ENCODE measurements at places on chromosomes 1 and 21.

DNA sequence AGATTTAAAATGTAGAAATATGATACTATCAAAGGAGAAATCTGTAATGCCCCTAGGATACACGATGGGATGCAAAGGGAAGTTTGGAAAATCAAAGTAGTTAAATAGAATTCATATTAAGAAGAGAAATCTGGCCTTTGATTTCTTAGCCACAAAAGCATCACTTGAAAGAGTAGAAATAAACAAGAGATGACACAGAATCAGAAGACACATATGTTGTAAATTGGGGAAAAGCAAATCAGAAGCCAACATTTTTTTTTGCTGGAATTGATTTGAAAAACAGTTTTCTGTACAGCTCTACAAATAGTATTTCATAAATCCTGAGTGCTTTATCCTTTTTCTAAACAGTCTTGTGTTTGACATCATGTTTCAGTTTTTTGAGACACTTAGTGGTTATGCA is 12.4 kb upstream of the TNFSF18 start:
- no peak overlapping the region for H3K27ac ChIP-seq
- no peaks in the 10 kb centered on the region for H3K36me3 ChIP-seq
- H3K4me1 ChIP-seq = no peaks in the 10 kb centered on the region
- H3K27me3 ChIP-seq = no peaks in the 10 kb centered on the region
- no peak overlapping the region for H3K4me3 ChIP-seq
- no peak for DNase-seq

- no peak overlapping the region for H3K27ac ChIP-seq
- H3K4me1 ChIP-seq = peaks cover 16% of the 10 kb centered on the region
- H3K27me3 ChIP-seq = peaks cover 3% of the 10 kb centered on the region
- no peak for DNase-seq
- no peak overlapping the region for H3K4me3 ChIP-seq
- no peaks in the 10 kb centered on the region for H3K36me3 ChIP-seq
These were observed 4.1 kb downstream of the RNF223 start for GRCh38 chr1:1069711-1070676.

GRCh38 chr1:101587741-101588140 is 350.9 kb downstream of the S1PR1 start:
- H3K4me1 ChIP-seq = no peaks in the 10 kb centered on the region
- H3K27me3 ChIP-seq = no peaks in the 10 kb centered on the region
- H3K36me3 ChIP-seq = no peaks in the 10 kb centered on the region
- no peak overlapping the region for H3K27ac ChIP-seq
- no peak for DNase-seq

DNA sequence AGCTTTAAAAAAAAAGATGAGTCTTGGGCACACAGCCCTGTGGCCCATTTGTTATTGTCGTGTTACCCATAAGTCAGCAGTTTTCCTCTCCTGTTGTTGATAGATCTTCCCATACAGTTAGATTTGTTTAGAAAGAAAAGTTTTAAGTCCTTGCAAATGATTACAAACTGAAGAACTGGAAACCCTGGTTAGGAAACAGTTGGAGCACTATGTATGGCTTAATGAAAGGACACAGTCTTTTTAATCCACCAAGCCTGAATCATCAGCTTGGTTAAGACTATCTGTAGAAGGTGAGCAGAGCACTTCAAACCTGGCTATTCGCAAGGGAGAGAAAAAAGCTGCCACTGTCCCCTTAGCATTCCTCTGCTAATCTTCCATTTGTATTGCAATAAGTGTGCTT is 241.0 kb downstream of the DISC1 start:
- no peaks in the 10 kb centered on the region for H3K36me3 ChIP-seq
- no peaks in the 10 kb centered on the region for H3K27me3 ChIP-seq
- no peaks in the 10 kb centered on the region for H3K4me1 ChIP-seq

DNA sequence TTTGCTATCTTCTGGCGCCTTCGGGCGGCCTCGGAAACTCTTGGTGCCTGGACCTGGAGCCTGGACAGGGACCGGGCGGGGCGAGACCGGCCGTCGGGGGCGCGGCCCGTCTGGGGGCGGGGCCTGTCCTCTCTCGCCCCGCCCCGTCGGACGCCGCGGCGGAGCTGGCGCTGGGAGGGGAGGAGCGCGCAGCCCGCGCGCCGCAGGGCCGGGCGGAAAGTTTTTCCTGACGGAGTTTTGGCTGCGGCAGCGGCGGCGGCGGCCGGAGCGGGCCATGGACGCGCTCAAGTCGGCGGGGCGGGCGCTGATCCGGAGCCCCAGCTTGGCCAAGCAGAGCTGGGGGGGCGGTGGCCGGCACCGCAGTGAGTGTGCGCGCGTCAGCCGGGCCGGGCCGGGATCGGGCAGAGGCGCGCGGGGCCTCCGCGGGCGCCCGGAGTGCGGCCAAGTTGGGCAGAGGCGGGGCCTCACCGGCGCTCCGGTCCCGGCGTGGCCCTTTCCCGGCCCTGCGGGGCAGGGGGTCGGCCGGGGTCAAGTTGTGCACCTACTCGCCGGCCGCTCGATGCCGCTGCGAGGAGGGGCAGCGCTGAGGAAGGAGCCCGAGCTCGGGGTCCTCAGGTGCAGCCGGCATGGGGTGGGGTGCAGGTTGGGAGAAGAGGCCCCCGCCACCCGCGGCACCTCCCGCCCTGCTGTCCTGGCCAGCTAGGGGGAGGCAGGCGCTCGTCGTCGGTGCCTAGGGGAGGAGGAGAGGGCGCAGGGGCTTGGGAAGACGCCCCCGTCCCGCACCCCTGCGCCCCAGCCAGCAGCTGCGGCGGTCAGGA is at the start of gene LDLRAP1:
TSS of gene LDLRAP1 (plus strand) at position 182 of the 818 bp plus-strand sequence. CDS start at position 275, 93 bp downstream.
- H3K27ac ChIP-seq = peak within 1 kb of the TSS; percentile 93
- H3K4me3 ChIP-seq = peak within 1 kb of the TSS; percentile 99
- DNase-seq = peak; percentile 87
- H3K4me1 ChIP-seq = peaks cover 20% of the 10 kb centered on the region

DNA sequence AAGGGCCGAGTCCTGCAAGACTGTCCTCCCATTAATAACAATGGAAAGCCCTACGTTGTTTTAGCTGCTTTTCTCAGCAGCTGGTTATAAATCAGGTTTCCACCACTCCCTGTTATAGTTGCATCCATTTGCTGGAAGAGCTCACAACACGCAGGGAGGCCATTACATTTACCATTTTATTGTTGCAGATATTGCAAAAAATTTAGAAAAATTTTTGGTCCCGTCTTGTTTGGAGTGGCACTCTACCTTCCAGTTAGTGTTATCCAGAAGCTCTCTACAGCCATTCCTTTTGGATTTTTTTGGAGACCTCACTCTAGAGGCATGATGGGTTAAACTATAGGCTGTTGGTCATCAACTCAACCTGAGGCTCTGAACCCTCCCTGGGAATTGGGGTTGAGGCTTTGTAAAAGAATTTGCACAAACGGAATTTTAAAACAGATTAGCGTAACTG is 1532.1 kb upstream of the TPTE start:
- no peak for DNase-seq
- no peaks in the 10 kb centered on the region for H3K4me1 ChIP-seq
- no peaks in the 10 kb centered on the region for H3K36me3 ChIP-seq
- H3K27me3 ChIP-seq = peaks cover 23% of the 10 kb centered on the region
- H3K27ac ChIP-seq = no peak overlapping the region

DNA sequence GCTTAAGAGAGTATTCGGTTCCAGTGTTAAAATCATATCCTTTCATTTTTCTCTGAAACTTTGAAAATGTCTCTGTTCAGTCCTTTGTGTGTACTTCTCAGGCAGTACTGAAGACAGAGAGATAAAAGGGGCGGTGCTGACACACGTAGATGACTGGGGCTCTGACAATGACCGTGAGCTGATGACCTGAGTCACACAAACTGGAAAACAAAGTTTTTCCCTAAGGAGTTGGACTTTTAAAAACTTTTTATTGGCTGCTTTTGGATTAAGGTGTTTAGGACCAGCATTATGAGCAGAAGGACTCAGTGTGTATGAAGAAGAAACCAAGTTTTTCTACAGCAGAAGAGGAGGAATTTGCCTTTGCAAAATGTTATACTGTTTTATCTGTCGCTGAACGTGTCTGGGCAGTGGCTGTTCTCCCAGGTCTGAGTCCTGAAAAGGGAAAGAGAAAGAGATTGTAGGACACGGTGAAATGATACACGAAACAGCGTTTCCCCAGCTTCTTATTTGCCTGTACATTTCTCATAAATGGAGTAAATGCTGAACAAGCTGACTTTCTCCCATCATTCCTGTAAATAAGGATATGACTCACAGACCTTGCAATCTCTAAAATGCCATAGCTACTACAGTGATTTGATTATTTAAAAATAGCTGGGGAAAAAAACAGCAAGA is 51.5 kb downstream of the MAP3K7CL start:
- no peak for DNase-seq
- peaks cover 23% of the 10 kb centered on the region for H3K4me1 ChIP-seq
- peak overlapping the region; percentile 82 for H3K27ac ChIP-seq
- peak overlapping the region; percentile 44 for H3K4me3 ChIP-seq
- no peaks in the 10 kb centered on the region for H3K36me3 ChIP-seq

DNA sequence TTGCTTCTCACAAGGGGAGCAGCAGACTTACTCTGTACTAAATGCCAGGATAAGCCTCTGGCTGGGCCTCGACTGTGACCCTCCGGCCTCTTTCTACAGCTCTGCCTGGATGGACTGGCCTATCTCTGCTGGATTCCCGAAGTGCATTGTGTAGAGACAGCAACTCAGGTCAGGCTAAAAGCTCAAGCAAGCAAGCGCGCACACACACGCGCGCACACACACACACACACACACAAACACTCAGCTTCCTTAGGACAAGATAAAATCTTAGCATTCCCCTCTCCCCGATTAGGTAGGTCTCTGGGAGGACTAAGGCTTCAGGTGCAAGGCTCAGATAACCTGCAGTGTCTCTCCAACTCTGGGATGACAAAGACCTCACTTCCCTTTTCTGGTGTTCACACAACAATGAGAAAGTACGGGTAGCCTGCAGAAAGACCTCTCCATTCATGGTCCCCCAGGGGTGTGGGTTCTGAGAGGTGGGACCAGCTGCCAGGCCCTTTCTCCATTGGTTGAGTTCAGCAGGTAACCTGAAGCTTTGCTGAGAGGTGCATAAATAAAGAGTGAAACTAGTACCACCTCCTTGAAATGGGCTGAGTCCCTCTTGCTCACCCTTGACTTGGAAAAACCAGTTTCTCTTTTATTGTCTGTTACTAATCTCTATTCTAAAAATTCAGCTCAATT is 155.1 kb upstream of the CAMK1G start:
- no peaks in the 10 kb centered on the region for H3K36me3 ChIP-seq
- no peaks in the 10 kb centered on the region for H3K4me1 ChIP-seq
- no peaks in the 10 kb centered on the region for H3K27me3 ChIP-seq
- no peak overlapping the region for H3K27ac ChIP-seq
- no peak for DNase-seq
- H3K4me3 ChIP-seq = no peak overlapping the region

DNA sequence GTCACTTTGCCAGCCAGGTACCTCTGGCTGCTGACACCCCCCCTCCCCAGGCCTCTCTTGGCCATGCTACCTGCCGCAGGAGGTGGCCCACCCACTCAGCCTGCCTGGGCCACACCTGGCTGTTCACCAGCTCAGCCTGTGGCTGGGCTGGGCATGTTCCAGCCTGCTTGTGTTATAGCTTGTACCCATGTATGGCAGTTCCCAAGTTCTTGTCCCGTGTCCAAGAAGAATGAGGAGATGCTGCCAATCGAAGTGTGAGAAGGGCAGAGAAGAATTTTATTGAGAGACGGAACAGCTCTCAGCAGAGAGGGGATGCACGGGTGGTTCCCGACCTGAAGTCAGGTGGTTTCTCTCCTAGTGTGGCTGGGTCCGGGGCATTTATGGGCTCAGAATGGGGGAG is 3.9 kb upstream of the MMEL1 start:
- no peaks in the 10 kb centered on the region for H3K36me3 ChIP-seq
- H3K27me3 ChIP-seq = no peaks in the 10 kb centered on the region
- H3K4me3 ChIP-seq = no peak overlapping the region
- H3K27ac ChIP-seq = no peak overlapping the region
- DNase-seq = no peak

GRCh38 chr1:193310564-193310963 is 124.2 kb upstream of the B3GALT2 start:
- H3K36me3 ChIP-seq = no peaks in the 10 kb centered on the region
- H3K27me3 ChIP-seq = no peaks in the 10 kb centered on the region
- no peaks in the 10 kb centered on the region for H3K4me1 ChIP-seq

DNA sequence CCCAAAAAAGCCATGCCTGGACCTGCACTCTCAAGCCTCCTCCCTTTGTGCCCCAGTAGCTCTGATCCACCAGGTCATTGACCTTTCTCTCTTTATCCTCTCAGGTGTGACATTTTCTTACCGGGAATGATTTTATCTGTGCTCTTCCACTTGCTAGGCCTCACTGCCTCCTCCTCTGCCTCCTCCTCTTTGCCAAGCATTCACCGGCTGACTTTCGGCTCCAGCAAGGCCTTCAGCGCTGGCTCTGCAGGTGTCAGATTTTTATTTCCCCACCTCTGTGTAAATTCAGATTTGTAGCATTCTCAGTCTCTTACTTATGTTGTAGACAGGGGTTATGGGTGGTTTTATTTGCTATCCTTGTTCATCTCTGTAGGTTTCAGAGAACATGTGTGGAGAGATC is 91.5 kb downstream of the ST6GALNAC5 start:
- H3K4me3 ChIP-seq = no peak overlapping the region
- H3K27me3 ChIP-seq = no peaks in the 10 kb centered on the region
- no peak for DNase-seq
- no peak overlapping the region for H3K27ac ChIP-seq
- no peaks in the 10 kb centered on the region for H3K4me1 ChIP-seq
- H3K36me3 ChIP-seq = no peaks in the 10 kb centered on the region

DNA sequence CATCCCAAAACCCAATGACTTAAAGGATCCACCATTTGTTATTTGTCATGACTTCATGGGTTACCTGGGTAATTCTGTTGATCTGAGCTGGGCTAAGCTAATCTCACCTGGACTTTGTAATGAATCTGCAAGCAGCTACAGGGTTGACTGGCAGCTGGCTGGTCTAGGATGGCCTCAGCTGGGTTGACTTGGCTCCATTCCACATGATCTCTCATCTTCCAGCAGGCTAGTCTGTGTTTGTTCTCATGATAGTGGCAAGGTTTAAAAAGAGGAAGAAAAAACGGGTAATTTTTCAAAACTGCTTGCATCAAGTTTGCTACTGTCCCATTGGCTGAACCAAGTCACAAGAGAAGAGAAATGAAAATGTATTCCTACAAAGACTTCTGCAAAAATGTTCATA is 24.8 kb upstream of the ZMYM4 start:
- H3K4me1 ChIP-seq = no peaks in the 10 kb centered on the region
- no peak for DNase-seq
- H3K4me3 ChIP-seq = no peak overlapping the region
- H3K27me3 ChIP-seq = no peaks in the 10 kb centered on the region

- DNase-seq = no peak
- H3K27me3 ChIP-seq = no peaks in the 10 kb centered on the region
- H3K36me3 ChIP-seq = no peaks in the 10 kb centered on the region
- H3K4me3 ChIP-seq = no peak overlapping the region
- H3K27ac ChIP-seq = peak overlapping the region; percentile 70
These were observed 58.0 kb downstream of the CLIC4 start for GRCh38 chr1:24803220-24803619.
